ENCODE measurements at places on chromosomes 11 and 22. TPM values are rescaled to one million over a fixed set of nuclear protein-coding genes. Genes with fewer than 3 reads are reported as not detected.
A peak's percentile ranks its signal among the peaks of the same experiment; 100 is the strongest.

Gene PKDREJ
- 0.15 TPM for polyA plus RNA-seq

Gene DRD2
- polyA plus RNA-seq = 0.07 TPM

DNA sequence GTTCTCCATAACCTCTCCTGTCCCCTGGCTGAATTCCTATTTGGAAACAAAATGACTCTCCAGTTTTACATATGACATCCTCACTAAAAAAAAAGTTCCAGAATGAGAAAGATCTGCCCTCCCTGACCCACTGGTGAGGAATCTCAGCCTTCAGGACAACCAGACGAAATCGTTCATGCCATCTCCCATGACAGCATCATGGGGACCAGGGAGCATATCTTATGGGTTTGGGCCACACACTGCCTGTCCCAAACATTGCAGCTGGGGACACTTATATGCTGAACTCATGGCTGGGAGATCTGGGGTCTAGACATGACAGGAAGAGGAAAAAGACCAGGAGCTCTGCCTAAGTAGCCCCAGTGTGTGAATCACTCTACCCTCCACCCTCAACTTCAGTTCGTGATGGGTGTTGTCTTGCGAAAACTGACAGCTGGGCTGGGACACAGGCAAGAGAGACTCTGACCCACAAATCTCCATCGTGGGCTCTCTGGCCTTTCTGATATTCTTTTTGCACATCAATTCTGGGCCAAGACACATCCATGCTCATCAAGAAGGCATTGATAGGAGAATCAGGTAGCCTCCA lies 102.0 kb downstream of the ZNF280B start:
- no peak for DNase-seq

Gene CHEK2
- 8.1 TPM for polyA plus RNA-seq

- DNase-seq = no peak
Measured at GRCh38 chr11:31922450-31922849, 111.3 kb upstream of the PAX6 start.

DNA sequence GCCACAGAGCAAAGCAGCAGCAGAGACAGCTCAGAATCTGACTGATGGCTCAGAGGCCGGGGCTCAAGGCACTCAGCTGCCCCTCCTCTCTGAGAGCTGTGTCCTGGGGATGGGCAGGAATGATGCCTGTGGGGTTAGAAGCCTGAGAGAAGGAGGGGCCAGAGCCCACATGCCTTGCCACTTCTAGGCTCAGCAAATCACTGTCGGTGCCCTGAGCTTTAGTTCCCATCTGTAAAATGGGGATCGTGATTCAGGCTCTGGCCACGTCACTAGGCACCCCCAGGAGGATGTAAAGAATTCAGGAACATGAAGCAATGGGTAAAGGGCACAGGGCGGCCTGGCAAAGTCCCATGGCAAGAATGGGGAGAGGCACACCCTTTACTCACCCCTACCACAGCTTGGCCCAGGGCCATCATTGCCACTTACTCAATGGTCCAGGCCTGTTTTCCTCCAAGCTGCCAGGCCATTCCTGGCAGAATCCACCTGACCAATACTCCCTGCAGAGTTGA lies 3.4 kb upstream of the CDC42EP2 start:
- DNase-seq = no peak

DNA sequence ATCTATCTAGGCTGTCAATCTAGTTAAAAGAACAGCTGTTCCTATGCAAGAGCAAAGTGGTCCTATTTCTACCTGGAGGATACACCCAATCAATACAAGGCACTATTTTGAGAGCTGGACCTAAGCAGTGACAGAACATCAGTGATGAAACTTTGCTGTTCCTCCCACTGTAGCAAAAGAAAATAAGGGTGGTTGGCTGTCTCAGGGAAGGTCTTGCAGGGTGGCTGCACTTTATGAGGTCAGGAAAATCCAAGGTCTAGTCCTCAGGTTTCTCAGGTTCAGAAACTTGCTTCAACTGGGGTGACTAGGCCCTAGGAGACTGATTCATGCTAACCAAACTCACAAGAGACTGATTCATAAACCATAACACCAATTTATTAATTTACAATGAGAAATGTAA lies 11.6 kb downstream of the CPSF7 start:
- no peak for DNase-seq

Gene LRRC55
- polyA plus RNA-seq = 0.82 TPM

Gene IL17REL
- polyA plus RNA-seq = not detected

Gene UBQLN3
- polyA plus RNA-seq = not detected

Gene CDON
- 18.0 TPM for polyA plus RNA-seq

DNA sequence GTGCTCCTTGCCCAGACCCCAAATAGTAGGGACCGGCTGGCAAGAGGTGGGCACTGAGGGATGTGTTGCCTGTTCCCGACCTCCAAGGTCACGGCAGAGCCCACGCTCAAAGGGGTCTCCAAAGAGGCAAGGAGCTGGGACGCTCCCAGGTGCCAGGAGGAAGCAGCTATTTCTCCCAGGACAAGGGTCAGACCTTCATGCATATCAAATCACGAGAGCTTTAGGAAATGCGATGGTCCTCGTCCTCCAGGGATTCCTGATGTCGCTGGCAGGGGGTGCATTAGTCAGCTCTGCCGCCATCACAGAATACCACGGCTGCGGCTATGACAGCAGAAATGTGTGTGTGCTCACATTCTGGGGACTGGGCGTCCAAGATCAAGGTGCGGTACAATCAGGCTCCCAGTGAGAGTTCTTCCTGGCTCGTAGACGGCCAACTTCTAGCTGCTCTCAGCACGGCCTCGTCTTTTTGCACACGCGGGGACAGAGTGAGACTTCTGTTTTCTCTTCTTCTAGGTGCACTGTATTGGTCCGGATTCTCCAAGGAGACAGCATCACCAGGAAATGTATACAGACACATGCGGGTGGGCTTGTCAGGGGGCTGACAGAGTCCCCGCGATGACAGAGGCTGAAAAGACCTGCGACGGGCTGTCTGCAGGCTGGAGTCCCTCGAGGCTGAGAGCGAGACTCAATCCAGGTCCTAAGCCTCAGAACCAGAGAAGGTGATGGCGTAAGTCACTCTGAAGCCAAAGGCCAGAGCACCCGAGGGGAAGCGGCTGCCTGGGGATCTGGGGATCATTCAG lies 81.6 kb downstream of the SHANK2 start:
- DNase-seq = no peak

GRCh38 chr11:77084581-77085191 lies 17.9 kb downstream of the CAPN5 start:
- no peak for DNase-seq

DNA sequence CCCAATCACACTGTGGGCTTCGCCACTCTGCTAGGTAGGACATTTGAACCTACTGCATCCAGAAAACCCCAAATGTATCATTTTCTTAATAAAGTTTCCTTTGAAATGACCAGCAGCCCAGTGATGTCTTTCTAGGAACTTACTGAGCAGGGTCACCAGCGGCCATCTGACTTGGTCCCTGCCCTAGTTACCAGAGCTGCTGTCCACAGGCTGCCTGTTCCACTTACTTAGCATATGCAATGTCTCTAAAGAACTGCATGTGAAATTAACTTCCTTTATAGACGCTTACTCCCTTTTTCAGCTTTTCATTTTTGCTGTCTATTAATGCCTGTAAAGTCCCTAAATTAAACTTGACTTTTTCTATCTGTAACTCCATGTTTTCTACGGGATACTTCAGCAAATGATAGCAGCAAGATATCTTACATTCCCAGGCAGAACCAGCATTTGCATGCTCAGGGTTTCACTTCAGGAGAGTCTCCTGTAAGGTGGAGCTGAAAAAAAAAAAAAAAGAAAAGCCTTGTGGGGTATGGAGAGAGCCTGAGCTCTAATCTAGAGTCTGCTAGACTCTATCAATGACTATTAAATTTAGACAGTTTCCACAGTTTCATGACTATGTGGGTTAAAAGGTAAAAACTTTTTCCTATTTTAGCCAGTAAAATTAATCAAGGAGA lies 125.0 kb downstream of the FAT3 start:
- DNase-seq = no peak

DNA sequence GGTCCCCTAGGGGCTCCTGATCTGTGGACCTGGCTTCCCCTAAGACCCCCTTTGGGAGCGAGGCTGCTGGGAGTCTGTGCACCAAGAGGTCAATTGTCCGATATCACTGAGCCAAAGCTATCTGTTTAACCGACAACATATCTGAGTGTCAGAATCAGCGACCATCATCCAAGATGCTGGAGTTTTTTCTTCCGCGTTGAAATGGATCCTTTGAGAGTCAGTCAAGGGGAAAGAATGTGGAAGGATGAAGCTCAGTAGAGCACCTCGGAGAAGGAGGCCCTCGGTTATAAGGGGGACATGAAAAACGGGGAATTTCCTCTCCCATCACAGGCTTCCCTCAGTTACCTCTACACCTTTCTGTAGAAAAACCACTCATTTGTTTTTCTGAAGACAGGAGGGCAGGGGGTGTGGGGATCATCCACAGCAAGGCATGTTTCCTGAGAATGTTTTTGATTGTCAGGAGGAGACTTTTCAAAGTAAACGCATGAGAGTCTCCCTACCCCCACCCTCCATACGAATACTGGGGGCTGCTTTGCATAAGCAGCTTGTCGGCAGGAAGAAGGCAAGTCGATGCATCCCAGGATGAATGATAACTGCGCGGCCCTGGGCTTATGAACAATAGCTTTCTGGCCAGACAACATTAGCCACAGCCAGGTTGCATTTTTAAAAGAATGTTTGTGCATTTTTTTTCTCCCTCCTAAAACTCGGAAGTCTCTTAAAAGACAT lies 37.7 kb upstream of the CCND1 start:
- no peak for DNase-seq

- DNase-seq = no peak
Measured at GRCh38 chr11:108775324-108775723, 110.5 kb downstream of the DDX10 start.

GRCh38 chr11:111176603-111177002 lies 68.9 kb upstream of the POU2AF2 start:
- DNase-seq = no peak

Gene PLAAT5
- 3.7 TPM for polyA plus RNA-seq

DNA sequence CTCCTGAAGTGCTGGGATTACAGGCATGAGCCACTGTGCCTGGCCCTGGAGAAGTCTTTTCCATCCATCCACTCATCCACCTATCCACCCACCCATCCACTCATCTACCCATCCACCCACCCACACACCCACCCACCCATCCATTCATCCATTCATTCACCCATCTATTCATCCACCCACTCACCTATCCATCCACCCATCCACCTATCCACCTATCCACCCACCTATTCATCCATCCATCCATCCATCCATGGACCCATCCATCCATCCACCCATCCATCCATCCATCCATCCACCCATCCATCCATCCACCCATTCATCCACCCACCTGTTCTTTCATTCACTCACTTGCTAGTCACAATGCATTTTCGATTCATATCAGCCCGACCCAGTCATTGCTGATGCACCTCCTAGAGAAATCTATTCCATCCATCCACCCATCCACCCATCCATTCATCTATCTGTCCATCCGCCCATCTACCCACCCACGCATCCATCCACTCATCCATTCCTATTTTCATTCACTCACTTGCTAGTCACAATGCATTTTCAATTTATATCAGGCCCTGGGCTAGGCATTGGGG lies 17.7 kb upstream of the SUN2 start:
- no peak for DNase-seq

GRCh38 chr11:40306938-40307548 lies 1152.4 kb downstream of the LRRC4C start:
- DNase-seq = no peak

Gene WNT11
- 11.1 TPM for polyA plus RNA-seq

- peak; percentile 4 for DNase-seq
Measured at GRCh38 chr11:61913699-61914395, 3.5 kb downstream of the RAB3IL1 start.

DNA sequence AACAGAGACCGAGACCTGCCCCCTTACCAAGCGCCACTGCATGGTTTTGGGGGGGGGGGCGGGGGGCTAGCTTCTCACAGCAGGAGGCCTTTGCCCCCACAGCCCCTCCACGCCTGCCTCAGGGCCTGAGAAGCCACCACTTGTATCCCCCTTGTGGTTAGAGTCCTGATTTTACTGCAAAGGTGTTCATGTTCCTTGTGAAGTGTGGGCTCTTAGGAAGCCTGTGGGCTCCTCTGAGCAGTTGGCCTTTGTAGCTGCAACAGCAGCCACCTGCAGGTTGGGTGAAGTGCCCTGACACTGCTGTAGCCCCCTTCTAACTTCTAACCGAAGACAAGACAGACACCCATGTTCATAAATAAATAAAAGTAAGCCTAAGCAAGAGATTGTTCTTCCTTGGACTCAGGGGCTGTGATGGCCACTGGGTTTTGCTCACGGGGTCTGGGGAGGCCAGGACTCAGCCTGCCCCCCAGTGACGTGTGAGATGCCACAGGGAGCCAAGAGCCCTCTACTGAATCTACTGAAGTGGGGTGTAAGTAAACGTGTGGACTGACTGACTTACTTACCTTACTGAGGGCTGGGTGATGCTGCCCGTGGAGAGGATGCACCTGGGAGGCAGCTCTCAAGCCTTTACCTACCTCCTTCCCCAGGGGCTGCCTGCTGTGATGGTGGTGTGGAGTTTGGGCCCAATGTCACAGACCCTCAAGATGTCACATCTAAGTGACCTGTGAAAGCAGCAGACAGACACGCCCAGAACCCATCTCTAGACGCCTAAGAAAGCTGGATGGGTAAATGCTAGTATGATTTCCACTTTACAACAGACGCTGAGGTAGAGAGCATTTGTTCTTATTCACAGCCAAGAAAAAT lies 25.8 kb downstream of the USP35 start:
- no peak for DNase-seq

Gene OR52I2
- polyA plus RNA-seq = not detected

Gene GDPD4
- 0.26 TPM for polyA plus RNA-seq

Gene LRRC75B
- polyA plus RNA-seq = 8.4 TPM

- no peak for DNase-seq
Measured at GRCh38 chr11:121340032-121340580, 47.5 kb downstream of the SC5D start.

Gene PRCP
- polyA plus RNA-seq = 105 TPM

Gene WNT7B
- polyA plus RNA-seq = 0.04 TPM

Gene LRFN4
- 26.5 TPM for polyA plus RNA-seq

DNA sequence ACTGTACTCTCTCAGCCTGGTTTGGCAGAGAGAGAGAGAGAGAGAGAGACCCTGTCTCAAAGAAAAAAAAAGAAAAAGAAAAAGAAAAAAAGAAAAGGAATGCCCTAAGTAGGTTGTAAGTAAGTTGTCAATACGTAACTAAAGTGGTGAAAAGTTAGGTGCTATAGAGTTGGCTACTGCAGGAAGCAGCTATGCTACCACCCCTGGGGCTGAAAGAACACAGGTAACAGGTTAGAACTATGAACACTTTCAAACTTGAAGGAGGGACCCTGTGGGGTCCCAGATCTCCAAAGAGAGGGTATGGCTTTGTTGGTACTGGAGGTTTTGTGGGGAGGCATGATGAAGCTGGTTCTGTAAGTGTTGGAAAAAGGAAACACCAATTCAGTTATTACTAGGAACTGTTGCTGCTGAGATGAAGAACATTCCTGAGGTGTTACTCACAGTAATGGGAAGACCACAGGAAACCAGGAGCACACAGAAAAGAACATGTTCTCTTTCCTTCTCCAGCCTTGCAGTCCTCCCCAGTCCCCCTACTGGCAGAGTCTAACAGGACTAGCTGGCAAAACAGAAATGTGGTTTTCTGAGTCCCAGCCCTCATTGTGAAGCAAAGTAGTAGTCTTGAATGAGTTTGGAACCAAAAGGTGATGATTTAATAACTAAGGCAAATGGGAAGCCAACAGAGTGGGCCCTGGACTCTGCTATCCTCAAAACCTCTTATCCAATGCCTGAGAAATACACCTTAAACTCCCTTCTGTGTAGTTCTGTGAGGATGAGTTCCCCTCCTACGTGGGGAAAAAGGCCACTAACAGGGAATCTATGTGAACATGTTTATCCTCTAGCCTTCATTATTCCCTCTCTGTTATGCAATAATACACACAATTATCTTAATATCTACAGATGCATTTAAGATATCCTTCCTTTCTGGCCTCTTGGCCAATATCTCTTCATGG lies 427.0 kb upstream of the DDI1 start:
- no peak for DNase-seq

Gene MMP3
- 0.05 TPM for polyA plus RNA-seq

GRCh38 chr11:86606270-86606835 lies 66.1 kb downstream of the ME3 start:
- no peak for DNase-seq
